ENCODE measurements at places on chromosomes 5 and 9.

GRCh38 chr5:148186248-148187003 lies 16.4 kb upstream of the SPINK6 start:
- DNase-seq = peak; percentile 96

- DNase-seq = peak; percentile 79
Observed at GRCh38 chr5:142783601-142784341, 13.6 kb downstream of the ARHGAP26 start.

- no peak for DNase-seq
Observed at GRCh38 chr9:134538856-134539566, 102.6 kb upstream of the COL5A1 start.

DNA sequence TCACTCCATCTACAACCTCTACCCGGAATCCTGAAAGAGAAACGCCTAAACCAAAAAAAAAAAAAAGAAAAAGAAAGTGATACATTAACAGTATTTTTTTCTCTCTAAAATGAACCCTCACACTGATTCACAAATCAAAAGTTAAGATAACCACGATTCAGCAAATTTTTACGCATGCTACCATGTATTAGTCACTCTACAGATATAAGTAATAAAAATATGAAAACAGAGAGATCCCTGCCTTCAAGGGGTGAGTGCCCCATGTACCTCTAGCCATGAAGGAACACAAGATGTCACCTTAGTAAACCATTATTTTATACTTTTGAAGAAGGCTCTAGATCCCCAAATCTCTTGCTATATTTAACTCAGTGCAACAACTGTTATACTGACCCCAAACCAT lies 33.4 kb downstream of the CEMIP2 start:
- DNase-seq = no peak

- DNase-seq = no peak
Observed at GRCh38 chr5:9059920-9060691, 485.8 kb downstream of the SEMA5A start.
